ENCODE measurements at places on chromosomes 12 and 14. TPM values are rescaled to one million over a fixed set of nuclear protein-coding genes. Genes with fewer than 3 reads are reported as not detected.

DNA sequence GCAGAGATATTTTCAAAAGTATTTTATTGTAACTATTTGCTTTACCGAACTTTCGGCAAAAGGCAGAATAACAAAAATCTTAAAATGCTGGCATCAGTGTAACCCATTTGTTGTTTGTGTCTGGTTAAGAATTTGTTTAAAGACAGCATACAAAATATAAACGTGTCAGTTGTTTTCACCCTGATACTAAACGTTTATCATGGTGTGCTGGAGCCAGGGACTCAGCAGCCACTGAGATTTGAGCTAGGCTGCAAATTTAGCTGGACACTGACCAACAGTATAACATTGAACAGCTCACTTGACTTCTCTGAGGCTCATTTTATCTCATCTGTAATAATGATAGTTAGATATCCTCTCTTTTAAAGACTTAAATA, 183.7 kb downstream of the TMTC3 start:
- no peak for DNase-seq

The ATP23 gene
- total RNA-seq: 3.9 TPM

The KRT71 gene
- not detected for total RNA-seq

DNA sequence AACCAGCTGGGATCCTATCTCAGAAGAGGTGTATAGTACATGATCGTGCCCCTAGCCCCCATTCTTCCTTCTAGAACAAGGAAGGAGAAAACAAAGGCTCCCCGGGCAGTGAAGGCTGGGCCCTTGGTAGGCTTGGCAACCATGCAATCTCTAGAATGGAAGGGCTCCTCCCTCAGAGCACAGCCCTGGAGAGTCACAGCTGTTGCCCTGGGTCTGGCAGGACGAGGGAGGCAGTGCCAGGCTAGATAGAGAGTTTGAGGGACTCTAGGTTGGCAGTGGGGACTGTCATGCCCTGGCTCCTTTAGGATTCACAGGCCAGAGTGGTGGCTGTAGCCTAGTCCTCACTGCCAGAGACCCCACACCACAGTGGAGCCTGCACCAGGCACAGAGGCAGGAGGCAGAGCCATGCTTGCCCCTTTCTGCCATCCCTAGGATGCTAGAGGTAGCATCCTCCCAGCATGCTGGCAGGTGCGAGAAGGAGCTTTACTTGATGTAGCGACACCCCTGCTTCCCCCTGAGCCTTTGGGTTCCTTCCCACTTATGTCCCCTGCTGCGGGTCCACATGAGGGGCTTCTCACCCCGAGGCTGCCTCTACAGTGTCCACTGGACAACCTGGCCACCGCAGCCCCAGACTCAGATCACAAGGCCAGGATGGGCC, 33.4 kb upstream of the CIPC start:
- no peak for DNase-seq

GRCh38 chr14:100604121-100604501, 16.9 kb upstream of the BEGAIN start:
- no peak for DNase-seq

- DNase-seq: no peak
Measured at GRCh38 chr14:71267007-71267513, 359.8 kb downstream of the PCNX1 start.

DNA sequence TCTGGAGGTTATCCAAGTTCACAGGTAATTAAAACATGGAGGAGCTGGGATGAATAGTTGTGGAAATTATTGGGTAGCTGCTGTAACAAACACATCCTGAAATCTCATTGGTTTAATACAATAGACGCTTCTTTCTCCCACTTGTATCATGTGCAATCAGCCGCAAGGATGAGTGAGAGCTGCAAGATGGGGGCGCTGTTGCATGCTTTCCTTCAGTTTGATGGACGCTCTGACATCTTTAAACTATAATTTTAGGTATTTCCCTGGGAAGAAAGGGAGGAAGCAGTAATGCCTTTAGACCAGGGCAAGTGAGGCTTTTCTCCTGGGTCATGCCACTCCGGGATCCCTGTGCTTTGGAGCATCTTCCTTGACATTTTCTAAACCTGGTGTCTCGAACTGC, 178.7 kb downstream of the PAWR start:
- DNase-seq: no peak

The BEST3 gene
- not detected for total RNA-seq

DNA sequence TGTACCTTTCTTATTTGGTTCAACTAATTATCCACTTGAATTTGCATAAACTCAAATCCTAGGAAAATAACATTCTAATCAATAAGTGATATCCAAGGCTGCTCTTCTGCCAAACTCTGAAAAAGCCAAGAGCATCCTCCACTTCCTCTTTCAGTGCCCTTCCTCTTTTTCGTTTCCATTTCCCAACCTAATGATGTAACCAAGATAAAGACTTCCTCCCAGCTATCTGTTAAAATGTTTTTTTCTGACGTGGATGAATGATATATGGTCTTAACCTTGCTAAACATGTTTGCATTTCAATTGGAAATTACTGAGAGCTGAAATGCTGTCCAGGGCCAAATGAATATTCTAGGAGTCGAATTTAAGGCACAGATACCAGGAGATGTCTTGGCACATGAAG, 459.5 kb upstream of the PDE3A start:
- DNase-seq: no peak

GRCh38 chr12:15225136-15225862, 4.1 kb upstream of the RERG start:
- DNase-seq: no peak

DNA sequence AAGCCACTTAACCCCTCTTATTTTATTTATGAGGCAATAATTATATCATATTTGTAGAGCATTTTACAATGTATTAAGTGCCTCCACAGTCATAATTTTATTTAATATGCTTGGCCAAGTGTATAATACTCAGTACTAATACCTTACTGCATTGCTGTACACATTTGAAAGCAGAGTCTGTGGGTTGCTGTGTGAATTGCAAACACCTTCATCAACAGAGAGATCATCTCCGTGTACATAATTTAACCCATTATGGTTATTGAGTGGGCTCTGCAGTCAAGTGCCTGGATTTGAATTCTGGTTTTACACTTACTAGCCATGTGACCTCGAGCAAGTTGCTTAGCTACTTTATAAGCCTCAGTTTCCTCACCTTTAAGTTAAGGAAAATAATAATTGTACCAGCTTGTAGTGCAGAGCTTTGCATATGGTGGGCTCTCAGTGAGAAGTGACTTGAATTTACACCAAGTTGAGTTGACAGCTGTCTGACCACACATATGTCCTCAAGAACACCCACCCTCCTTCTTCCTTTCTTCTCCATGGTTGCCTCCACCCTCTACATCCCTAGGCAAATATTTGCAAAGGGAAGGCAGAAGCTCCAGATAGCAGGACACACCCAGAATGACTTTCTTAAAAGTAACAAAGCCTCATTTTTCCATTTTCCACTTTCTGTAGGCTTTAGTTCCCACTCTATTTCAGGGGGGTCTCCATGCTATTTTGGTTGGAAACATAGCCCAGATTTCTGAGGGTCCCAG, 12.3 kb downstream of the CRACR2A start:
- no peak for DNase-seq

The NOXRED1 gene
- total RNA-seq: 0.27 TPM

The BEGAIN gene
- total RNA-seq: not detected

The SMCO2 gene
- total RNA-seq: not detected

- DNase-seq: no peak
Measured at GRCh38 chr14:92945959-92946846, 23.3 kb downstream of the CHGA start.

The ABCC9 gene
- total RNA-seq: not detected

DNA sequence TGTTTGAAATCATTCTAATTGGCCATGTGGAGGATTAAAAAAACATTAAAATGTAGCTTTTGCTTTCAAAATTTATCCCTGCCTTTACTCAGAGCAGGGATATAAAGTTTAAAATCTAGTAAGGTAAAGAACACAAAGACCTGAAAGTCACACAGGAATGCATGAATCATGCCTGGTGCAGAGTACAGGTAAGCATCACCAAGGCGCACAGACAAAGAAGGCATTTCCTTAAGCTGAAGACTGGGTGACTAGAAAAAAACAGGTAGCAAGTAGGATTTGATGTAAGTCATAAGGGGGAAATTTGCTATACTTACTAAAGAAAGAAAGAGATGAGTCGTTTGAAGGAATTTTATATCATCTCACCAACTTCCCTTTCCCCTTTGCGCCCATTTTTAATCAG, 405.6 kb downstream of the GXYLT1 start:
- no peak for DNase-seq

The LRRC10 gene
- not detected for total RNA-seq

DNA sequence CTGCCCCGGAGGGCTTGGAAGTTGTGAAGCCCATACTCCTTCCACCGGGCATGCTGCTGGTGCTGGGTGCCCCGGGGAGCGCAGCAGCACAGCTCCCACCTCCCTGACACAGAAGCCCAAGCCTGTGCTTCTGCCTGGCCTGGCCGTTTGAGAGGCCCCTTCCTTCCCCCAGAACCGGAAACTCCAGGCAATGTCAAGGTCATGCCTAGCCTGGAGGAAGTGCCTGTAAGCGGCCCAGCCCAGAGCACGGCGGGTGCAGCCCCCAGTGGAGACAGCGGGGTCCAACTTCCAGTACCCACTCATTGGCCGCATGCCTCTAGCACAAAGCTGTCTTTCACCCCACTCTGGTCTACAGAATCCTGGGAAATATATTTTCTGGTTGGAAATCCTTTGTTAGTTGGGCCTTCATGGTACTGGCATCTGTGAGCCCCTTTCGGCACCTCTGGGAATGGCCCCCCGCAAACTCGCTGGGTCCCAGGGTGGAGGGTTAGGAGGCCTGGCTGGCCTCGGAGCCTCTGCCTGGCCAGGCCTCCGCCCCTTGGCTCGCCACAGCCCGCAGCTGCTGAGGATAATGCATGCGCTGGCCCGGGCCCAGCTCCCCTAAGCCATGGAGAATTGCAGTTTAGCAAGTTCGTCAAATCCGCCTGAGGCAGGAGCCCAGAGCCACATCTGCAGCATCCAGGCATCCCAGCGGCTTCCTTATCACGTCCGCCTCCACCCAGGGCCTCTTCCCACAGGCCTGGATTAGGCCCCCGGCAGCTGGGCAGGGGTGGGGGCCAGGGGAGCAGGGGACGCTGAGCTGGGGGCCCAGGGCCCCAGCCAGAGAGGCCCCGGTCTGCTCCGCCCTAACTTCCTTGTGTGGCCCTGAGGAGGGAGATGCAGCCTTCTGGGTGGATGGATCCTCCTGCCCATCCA, 48.9 kb upstream of the DLK1 start:
- no peak for DNase-seq

The CACNA2D4 gene
- 2.1 TPM for total RNA-seq

The HOXC11 gene
- not detected for total RNA-seq

The LRP1-AS gene
- total RNA-seq: not detected

All from activated B cell treated with CpG ODN at 0.5 μM for 24 hours (primary cell).